Stimulated activated CD8-positive, alpha-beta memory T cell treated with anti-CD3 and anti-CD28 coated beads, Interleukin-7, amount 100 ng/mL, for 1 hour (primary cell): ENCODE measurements at places on chromosomes 3 and 15.

DNA sequence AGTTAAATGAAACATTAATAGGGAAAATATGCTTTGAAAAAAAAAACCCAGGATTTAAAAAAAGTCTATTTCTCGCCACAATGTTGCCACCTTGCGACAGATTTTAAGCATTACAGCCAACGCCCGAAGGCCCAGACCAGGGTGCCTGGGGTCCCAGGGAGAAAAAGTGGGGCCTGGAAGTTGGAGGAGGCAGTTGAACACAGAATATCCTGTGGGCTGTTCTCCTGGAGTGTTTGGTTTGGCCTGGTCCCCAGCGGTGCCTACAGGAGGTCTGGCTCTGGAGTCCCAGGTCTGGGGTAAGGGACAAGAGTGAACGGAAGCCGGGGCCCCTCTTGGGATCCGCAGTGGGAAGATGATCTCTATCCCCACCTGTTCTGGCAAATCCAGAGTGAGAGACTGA is 3.4 kb downstream of the RNU6-1 start:
- DNase-seq, result no peak

DNA sequence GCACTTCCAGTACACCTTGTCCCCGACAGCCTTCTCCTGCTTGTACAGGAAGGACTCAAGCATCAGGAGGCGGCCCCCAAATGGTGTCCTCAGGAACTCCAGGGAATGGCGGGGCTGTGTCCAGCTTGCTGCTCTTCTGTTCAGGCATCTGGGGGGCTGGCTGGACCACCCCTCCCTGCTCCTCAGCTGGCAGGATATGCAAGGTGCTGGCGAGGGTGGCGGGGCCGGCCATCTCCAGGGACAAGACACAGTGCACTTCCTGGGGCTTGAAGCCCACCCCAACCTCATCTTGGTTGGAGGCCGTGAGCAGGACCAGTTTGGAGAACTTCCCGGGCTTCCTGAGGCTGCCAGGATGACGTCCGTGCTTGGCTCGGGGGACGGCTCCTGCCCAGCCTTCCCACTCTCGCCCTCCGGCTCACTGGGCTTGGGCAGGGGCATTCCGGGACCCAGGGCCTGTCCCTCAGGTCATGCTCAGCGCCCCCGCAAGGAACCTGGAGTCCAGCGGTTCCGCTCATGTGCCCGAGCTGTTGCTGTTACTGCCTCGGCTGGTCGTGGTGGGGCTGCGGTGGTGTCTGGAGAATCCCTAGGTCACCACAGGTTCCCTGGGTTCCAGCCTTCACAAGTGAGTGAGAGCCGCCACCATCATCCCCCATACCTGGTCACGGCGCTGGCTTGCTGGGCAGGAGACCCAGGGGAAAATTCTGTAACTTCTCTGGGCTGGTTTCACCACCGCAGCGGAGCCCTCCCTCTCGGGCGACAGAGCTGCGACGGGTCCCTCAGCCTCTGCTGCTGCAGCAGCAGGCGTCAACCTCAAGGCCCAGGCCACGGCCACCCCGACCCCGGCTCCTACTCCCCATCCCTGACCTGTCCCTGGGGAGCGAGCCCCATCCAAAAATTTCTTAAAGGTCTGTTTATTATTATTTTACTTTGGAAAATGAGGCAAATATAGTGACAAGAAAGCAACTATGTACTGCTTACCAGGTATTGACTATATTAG is 82.8 kb upstream of the FXR1 start:
- DNase-seq, result no peak

- no peak for DNase-seq
Observed at GRCh38 chr15:78976691-78977090, 31.8 kb upstream of the CTSH start.

DNA sequence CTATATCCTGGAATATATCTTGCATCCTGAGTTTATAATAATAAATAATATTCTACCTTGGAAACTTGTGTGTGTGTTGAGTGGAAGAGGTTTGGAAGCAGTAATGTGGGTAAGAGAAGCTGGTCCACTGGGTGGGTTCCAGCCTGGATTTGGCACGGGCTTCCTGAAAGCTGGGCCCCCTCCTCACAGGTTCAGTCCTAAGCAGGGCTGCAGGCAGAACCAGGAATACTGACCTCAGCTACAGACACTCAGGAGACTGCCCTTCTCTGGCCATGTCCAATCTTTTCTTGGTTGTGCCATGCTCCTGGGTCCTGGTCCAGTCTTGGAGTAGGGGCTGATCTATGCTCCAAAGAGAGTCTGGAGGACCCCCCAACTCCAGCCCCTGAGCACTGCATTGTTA is 4.5 kb downstream of the MYD88 start:
- DNase-seq, result no peak

GRCh38 chr3:13610006-13610570 is 61.2 kb downstream of the FBLN2 start:
- DNase-seq, result no peak

GRCh38 chr15:98785807-98786621 is 137.7 kb downstream of the IGF1R start:
- no peak for DNase-seq

- DNase-seq, result no peak
Observed at GRCh38 chr3:19165654-19166053, 17.3 kb downstream of the KCNH8 start.

DNA sequence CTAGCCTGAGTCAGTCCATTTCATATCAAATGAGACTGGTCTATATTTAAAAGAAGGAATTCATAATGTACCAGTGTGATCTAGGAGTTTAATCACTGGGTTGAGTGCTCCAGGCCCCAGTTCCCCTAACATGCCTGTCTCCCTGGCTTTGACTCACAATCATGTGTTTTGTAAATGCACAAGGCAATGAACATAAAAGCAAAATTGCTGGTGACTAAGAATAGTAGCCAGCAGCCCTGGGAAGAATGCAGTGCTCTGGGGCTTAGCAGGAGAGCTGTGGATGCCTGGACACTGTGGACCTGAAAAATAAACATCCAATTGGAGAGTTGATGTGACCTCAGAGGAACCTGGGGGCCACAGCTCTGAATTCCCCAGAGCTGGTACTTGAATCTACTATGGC is 50.3 kb downstream of the SYNPR start:
- DNase-seq, result no peak

DNA sequence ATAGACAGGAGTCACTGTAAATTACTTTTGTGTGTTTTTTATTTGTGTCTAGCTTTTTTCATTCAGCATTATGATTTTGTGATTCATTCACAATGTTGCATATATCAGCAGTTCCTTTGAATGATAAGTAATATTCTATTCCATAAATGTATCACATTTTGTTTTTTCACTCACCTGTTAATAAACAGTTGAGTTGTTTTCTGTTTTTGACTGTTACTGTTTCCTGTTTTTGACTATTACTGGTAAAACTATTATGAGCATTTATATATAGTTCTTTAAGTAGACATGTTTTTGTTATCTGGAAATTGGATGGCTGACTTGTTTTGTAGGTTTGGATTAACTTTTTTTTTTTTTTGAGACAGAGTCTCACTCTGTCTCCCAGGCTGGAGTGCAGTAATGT is 138.4 kb downstream of the RSRC1 start:
- no peak for DNase-seq

- no peak for DNase-seq
Observed at GRCh38 chr3:28291577-28291976, 50.2 kb downstream of the CMC1 start.

DNA sequence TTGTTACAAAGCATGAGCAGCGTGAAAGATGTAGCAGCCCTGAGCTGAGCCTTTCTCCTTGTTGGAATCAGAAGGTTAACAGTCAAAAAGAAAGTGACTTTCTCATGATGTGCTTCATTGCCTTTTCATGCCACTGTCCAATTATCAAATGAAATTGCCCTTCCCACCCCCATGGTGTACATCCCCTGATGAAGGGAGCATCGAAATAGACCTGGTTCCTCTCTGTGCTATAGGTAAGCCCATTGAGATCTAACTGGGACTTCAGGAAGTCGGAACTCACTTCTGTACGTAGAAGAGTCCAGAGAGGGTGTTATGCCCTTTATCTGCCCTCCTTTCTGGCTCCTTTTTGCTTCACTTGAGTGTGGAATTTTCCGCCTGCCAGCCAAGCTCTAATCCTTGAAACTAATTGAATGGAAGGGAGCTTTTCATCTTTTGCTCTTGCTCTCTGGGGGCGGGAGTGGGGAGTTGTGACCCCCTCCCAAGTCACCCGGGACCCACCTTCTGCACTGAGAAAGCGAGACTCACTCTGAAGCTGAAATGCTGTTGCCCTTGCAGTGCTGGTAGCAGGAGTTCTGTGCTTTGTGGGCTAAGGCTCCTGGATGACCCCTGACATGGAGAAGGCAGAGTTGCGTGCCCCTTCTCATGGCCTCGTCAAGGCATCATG is 20.9 kb downstream of the ABHD6 start:
- no peak for DNase-seq

- no peak for DNase-seq
Observed at GRCh38 chr3:2540115-2540514, 441.4 kb downstream of the CNTN4 start.

GRCh38 chr3:23876923-23877322 is 39.9 kb downstream of the NKIRAS1 start:
- DNase-seq, result no peak

GRCh38 chr3:30260762-30261161 is 345.6 kb upstream of the TGFBR2 start:
- no peak for DNase-seq
